Ascending aorta (tissue), 2 donors: ENCODE measurements at places on chromosomes 11 and 22. TPM values are rescaled to one million over a fixed set of nuclear protein-coding genes. Genes with fewer than 3 reads are reported as not detected.

GRCh38 chr22:19604711-19605268 is 80.6 kb upstream of the CLDN5 start:
- no peaks in the 10 kb centered on the region for H3K27me3 ChIP-seq
- H3K36me3 ChIP-seq, result no peaks in the 10 kb centered on the region
- no peak for DNase-seq

DNA sequence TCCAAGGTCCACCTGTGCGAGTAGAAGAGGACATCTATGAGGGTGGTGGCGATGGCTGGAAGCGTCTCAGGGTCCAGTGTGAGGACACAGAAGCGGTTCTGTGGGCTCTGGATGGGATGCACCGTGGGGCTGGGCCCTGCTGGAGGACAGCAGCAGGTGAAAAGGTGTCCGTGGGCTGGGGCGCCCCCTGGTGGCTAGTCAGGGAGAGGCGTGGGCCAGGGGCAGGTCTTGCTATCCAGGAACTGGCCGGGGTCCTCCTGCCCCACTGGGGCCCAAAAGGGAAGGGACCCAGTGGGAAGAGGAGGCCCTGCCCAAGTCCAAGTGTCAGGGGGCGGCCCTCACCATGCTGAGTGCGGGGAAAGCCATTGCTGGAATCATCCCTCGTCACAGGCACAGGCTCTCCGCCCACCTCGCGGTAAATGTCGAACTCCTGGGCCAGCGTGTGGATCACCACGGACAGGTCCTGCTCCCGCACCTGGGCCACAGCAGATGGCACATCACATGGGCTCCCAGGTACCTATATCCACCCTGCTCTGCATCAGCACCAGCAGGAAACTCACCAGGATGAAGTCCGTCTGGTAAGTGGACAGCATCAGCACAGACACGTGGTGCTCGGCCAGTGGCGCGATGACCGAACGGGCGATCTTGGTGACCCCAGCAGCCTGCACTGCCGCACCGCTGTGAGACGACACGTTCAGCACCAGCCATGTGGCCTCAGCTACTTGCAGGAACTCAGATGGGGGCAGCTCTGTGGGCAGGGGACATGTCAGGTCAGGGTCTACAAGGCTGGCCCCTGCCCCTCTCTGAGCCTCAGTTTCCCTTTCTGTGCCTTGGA is 2.3 kb downstream of the CASTOR1 start:
- peaks cover 19% of the 10 kb centered on the region for H3K4me1 ChIP-seq
- H3K27me3 ChIP-seq, result no peaks in the 10 kb centered on the region

DNA sequence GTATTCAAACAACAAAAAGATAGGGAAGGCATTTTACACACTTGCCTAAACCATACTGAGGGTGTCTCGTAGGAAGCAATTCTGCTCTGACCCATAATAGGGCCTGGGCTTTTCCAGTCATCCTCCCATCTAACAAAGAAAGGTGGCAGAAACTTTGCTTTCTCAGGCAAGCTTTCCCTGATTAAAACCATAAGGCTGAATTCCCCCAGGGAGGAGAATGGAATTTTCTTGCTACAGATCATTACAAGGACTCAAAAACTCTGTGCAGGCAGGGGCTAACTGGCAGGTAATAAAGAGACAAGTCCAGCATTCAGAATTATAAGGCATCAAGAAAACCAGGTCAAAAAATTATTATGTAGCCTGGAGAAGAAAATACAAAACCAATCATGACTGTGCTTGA is 90.4 kb downstream of the RBFOX2 start:
- no peaks in the 10 kb centered on the region for H3K27me3 ChIP-seq
- DNase-seq, result no peak
- no peaks in the 10 kb centered on the region for H3K4me1 ChIP-seq
- H3K27ac ChIP-seq, result no peak overlapping the region
- no peak overlapping the region for H3K4me3 ChIP-seq

- no peaks in the 10 kb centered on the region for H3K27me3 ChIP-seq
- H3K27ac ChIP-seq, result no peak overlapping the region
- H3K36me3 ChIP-seq, result no peaks in the 10 kb centered on the region
- H3K4me3 ChIP-seq, result no peak overlapping the region
- no peak for DNase-seq
- H3K4me1 ChIP-seq, result no peaks in the 10 kb centered on the region
Measured at GRCh38 chr11:19099093-19099492, 17.9 kb upstream of the ZDHHC13 start.

GRCh38 chr11:65362320-65362931 is 7.9 kb downstream of the TIGD3 start:
- H3K27me3 ChIP-seq, result no peaks in the 10 kb centered on the region
- no peaks in the 10 kb centered on the region for H3K36me3 ChIP-seq
- H3K4me3 ChIP-seq, result no peak overlapping the region
- H3K27ac ChIP-seq, result no peak overlapping the region
- no peaks in the 10 kb centered on the region for H3K4me1 ChIP-seq

DNA sequence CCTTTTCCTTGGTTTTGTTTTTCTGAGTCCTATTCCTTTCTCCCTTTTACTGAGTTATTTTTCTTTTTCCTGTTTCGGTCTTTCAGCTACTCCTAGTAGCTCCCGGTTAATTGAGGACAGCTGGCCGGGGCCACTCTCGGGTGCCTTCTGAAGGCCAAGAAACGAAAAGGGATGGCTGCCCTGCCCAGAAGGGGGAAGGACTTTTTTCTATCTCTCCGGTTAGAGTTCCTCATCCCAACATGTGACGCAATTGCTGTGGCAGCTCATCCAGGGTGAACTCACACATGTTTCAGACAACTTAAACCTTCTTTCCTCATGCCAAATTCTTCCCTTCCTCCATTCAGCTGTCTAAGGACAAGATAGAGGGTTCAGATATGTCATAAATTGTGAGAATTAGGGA is 83.6 kb downstream of the PIWIL4 start:
- H3K4me1 ChIP-seq, result no peaks in the 10 kb centered on the region
- H3K27me3 ChIP-seq, result no peaks in the 10 kb centered on the region
- no peak overlapping the region for H3K27ac ChIP-seq
- DNase-seq, result no peak
- H3K4me3 ChIP-seq, result no peak overlapping the region

DNA sequence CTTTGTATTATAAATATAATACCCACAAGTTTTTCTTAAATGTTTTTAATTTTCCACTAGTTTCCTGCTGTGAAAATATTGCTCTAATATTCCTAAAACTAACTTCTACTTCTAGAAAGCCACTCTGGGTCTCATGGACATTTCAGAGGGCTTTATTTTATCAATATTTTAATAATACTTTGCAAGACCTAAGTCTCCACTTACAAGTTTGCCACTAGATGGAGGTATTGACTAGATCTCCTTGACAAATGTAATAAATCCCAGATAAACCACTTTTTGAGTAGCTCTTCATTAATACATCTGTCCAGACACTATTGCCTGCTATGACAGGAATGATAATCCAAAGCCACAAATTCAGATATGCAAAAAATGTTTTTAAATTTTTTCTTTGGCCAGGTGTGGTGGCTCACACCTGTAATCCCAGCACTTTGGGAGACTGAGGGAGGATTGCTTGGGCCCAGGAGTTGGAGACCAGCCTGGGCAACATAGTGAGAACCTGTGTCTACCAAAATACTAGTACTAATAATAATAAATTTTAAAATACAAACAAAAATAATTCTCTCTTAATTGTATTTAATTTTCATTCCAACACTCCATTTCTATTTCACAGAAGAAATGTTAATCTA is 3.5 kb upstream of the ACAT1 start:
- H3K27me3 ChIP-seq, result no peaks in the 10 kb centered on the region
- H3K4me3 ChIP-seq, result no peak overlapping the region
- H3K36me3 ChIP-seq, result no peaks in the 10 kb centered on the region
- peaks cover 13% of the 10 kb centered on the region for H3K4me1 ChIP-seq
- DNase-seq, result no peak

- no peaks in the 10 kb centered on the region for H3K27me3 ChIP-seq
- no peak overlapping the region for H3K4me3 ChIP-seq
- no peak for DNase-seq
Measured at GRCh38 chr22:46563381-46564083, 26.1 kb upstream of the CELSR1 start.

DNA sequence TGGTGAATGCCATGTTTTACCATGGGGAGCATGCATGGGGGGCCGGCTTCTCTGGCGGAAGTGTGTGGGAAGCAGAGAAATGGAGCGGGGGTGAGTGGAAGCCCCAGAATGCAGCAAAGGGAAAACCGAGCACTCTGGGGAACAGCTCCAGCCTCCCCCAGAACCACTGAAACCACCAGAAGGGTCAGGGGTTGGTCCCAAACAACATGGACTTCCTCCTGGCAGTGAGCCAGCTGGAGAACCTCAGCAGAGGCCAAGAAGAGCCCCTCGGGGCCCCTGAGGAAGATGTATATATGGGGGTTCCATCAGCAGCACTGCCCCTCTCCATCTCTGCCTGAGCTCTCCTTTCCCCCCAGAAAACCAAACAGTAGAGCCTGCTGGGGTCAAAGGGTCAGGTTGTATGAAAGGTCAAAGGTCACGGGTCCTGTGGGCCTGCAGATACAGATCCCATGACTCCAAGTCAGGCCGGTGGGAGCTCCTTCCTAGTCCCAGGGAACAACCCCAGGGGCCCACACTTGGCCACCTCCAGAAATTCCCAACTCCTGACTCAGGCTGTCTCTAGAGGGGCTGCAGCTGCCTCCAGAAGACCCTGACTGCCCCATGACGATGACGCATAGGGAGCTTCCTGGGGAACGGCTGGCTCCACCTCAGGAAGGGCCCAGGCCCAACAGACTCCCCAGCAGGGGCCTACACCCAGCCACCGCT is 48.5 kb upstream of the TIMP3 start:
- H3K36me3 ChIP-seq, result no peaks in the 10 kb centered on the region
- no peaks in the 10 kb centered on the region for H3K27me3 ChIP-seq
- no peak overlapping the region for H3K27ac ChIP-seq
- H3K4me3 ChIP-seq, result no peak overlapping the region

DNA sequence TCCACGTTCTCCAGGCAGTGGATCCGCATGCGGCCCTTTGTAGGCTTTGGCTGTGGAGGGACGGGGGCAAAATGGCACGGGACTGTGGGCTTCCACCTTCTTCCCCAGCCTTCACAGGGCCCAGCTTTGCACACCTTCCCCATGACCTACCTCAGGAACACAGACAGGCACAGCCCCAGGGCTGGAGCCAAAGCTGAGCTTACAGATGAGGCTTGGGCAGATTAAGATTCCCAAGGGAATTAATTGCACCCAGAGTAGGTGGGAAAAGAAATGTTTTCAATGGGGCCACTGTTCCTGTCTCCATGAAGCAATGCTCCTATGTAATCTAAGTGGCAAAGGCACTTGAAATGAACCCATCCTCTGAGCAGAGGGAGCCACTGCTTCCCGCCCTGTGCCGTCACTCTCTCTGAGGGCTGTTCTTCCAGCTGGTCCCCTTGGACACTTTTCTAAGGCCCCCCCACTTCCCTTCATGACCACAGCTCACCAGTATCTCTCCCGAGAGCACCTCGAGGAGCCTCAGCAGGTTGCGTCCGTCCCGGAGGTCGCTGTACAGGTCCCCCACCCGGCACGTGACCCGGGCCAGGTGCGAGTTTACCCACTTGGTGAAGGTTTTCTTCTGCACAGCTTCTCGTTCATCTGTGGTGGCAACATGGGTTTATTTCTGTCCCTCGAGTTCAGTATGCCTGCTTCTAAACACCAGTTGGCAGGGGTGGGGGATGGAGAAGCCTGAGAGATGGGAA is 13.5 kb downstream of the SPTBN2 start:
- no peak for DNase-seq
- H3K4me1 ChIP-seq, result no peaks in the 10 kb centered on the region
- no peak overlapping the region for H3K27ac ChIP-seq
- H3K4me3 ChIP-seq, result no peak overlapping the region
- no peaks in the 10 kb centered on the region for H3K36me3 ChIP-seq
- no peaks in the 10 kb centered on the region for H3K27me3 ChIP-seq

DNA sequence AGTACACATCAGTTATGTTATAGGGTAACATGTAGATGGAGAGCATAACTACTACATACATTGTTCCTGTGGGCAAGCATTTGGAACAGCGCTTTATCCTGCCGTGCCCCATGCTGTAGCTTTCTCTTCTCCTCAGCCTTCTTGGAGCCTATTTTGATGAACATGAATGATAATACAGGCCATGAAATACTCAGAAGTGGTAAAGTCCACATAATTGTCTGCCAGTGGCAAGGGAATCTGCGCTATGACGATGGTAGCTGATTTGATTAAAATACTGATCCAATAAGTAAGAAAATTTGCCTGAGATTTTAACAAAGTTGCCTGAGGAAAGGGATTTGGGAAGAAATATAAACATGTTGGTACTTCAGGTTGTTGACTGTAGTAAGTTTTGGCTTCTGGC is 23.3 kb downstream of the ALKBH3 start:
- no peak overlapping the region for H3K27ac ChIP-seq
- H3K27me3 ChIP-seq, result no peaks in the 10 kb centered on the region
- peaks cover 17% of the 10 kb centered on the region for H3K4me1 ChIP-seq
- peaks cover 47% of the 10 kb centered on the region for H3K36me3 ChIP-seq
- no peak for DNase-seq

DNA sequence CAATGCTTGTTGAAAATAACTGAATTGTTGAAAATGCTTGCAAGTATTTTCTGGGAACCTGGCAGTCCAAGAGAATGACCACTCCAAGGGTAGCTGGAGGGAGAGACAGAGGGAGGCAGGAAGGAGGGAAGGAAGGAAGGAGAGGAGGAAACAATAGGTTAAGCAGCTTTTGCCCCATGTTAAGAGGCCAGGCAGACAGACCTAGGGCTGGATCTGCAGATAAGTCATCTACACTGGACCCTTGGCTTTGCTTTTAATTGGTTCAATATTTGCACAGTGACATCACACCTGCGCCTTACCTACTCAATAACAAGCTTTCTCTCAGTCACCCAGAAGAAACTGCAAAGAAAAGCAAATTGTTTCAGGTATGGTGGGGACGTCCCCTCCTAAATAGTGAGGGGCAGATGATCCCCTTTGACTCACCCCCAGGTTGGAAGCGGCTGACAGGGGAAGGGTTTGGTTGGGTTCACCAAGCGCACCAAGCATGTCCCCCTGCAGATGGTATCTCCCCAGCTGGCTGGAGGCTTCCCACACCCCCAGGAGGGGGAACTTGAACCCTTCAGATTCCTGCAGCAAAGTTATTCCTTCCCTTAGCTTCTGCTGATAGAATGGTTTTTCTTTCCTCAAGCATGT is 24.3 kb downstream of the MYH9 start:
- H3K4me1 ChIP-seq, result peaks cover 59% of the 10 kb centered on the region
- H3K27ac ChIP-seq, result peak overlapping the region; percentile 92
- no peaks in the 10 kb centered on the region for H3K27me3 ChIP-seq
- H3K36me3 ChIP-seq, result peaks cover 20% of the 10 kb centered on the region
- no peak overlapping the region for H3K4me3 ChIP-seq
- DNase-seq, result no peak

- H3K27ac ChIP-seq, result no peak overlapping the region
- no peak overlapping the region for H3K4me3 ChIP-seq
- H3K27me3 ChIP-seq, result no peaks in the 10 kb centered on the region
- H3K36me3 ChIP-seq, result no peaks in the 10 kb centered on the region
- no peak for DNase-seq
- H3K4me1 ChIP-seq, result no peaks in the 10 kb centered on the region
Measured at GRCh38 chr11:102615077-102615893, 9.8 kb downstream of the MMP20 start.

DNA sequence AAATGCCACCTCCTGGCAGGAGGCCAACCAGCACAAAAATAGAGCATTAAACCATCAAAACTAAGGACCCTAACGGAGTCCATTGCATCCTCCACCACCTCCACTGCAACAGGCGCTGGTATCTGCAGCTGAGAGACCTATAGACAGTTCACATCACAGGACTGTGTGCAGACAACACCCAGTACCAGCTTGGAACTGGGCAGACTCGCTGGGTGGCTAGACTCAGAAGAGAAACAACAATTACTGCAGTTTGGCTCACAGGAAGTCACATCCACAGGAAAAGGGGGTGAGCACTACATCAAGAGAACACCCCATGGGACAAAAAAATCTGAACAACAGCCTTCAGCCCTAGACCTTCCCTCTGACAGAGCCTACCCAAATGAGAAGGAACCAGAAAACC is 11.6 kb upstream of the TMEM45B start:
- H3K27me3 ChIP-seq, result no peaks in the 10 kb centered on the region
- H3K4me3 ChIP-seq, result no peak overlapping the region
- no peaks in the 10 kb centered on the region for H3K36me3 ChIP-seq
- H3K4me1 ChIP-seq, result no peaks in the 10 kb centered on the region
- no peak for DNase-seq

Gene NPAS4
- 5.0 TPM for total RNA-seq

Gene OR51B4
- not detected for total RNA-seq
